ENCODE measurements at places on chromosomes 4 and X. TPM values are rescaled to one million over a fixed set of nuclear protein-coding genes. Genes with fewer than 3 reads are reported as not detected.

The ITM2A gene
- not detected for total RNA-seq

The TBX22 gene
- total RNA-seq = not detected

The PDK3 gene
- not detected for total RNA-seq

The ITIH6 gene
- total RNA-seq = not detected

The GLRA2 gene
- total RNA-seq = not detected

The IL2RG gene
- not detected for total RNA-seq

The ADGRL3 gene
- total RNA-seq = not detected

The DRD5 gene
- not detected for total RNA-seq

The DSPP gene
- total RNA-seq = not detected

The G3BP2 gene
- 157 TPM for total RNA-seq

The SPANXC gene
- 201 TPM for total RNA-seq

The PPP1R2C gene
- total RNA-seq = not detected

The FRG2 gene
- not detected for total RNA-seq

The NALF2 gene
- not detected for total RNA-seq

The RHOXF2B gene
- total RNA-seq = not detected

The FMR1NB gene
- total RNA-seq = not detected

The EGF gene
- total RNA-seq = 2.0 TPM

The SSX1 gene
- total RNA-seq = not detected

The ODAPH gene
- total RNA-seq = not detected

The BGN gene
- total RNA-seq = 397 TPM

The CCKAR gene
- not detected for total RNA-seq

The YY2 gene
- total RNA-seq = 3.4 TPM

The FGFRL1 gene
- total RNA-seq = 29.4 TPM

The CENPVL2 gene
- not detected for total RNA-seq
